Stimulated activated CD4-positive, alpha-beta T cell treated with anti-CD3 and anti-CD28 coated beads, TNF-alpha, amount 100 ng/mL, for 48 hours (primary cell): ENCODE measurements at places on chromosomes 7 and 10.

DNA sequence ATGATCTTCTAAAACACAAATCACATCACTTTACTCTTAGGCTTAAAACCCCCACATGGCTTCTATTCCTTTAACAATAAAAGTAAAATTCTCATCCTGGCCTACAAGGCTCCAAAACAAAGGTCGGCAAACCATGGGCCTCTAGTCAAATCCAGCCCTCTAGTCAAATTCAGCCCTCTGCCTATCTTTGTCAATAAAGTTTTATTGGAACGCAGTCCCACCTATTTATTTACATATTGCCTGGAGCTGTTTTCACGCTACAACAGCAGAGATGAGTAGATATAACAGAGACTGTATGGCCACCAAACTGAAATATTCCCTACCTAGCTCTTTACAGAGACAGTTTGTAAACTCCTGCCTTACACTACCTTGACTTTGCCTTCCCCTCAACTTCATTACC, 178.8 kb downstream of the PTPN20 start:
- DNase-seq, result no peak

GRCh38 chr10:6187278-6187677, 15.5 kb upstream of the PFKFB3 start:
- no peak for DNase-seq

DNA sequence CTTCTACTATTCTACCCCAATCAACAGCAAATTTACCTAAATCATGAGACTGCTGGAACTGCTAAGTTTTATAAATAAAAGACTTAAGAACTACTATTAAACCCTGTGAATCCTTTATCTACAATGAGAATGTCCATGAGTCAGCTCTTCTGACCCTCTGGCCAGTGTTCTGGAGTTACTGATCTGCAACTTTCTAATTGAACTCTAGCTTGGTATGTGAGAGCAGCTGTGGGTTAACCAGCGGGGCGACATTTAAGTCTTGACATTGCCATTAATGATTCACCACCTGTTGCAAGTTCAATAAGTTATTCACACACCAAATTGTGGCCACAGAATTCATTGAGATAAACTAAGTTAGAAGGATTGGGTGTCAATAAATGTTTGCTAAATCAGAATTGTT, 359.8 kb downstream of the PCDH15 start:
- no peak for DNase-seq

DNA sequence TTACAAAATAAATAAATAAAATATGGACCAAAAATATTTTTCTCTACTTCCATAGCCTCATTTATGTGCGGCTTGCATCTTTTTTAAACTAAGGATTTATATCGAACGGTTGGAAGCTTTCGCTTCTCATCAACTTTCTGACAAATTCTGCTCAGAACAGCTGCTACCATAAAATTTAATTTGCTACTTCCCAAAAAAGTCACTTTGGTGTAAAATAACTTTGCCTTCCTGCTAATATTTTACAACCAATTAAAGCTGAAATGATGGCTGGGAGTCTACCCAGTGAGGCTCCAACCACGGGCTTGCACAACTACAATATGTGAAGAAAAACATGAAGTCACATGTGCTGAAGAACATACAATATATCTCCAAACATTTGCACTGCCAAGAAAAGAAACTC, 253.1 kb upstream of the NEBL start:
- no peak for DNase-seq

- no peak for DNase-seq
These were observed 9.4 kb downstream of the HNRNPF start for GRCh38 chr10:43399320-43400310.

GRCh38 chr7:16918288-16918895, 36.6 kb upstream of the AGR3 start:
- DNase-seq, result no peak

DNA sequence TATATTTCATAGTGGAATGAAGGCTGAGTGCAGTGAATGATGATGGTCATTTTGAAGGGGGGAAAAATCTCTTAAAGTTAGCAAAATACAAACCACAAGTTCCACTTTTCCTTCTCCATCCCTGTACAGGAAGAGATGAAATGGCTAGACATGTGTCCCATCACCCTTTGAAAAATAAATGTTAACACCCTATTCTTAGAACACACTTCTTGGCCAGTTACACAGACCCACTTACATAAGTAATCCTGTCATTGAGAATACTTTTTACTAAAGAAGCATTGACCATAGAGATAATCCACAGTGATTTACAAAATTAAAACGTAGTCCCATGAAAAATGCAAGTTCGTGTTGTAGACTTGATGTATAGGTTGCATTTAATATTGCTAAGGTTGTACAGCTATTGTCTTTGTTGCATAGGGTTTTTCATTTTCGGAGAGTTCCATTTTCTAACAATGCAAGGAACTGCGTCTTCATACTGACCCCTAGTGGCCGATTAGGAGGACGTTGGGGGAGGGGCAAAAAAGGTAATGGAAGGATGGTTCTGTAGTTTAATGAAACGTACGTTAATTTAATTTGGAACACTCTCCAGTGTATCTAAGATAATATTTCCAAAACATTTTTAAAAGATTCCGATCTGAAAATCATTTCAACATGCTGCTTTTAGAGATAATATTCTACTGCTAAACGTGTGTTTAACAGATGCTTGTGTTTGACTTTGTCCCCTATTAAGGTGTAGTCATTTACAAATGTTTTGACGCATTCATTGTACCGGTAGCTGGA, 60.9 kb downstream of the ARMC3 start:
- DNase-seq, result peak; percentile 33

DNA sequence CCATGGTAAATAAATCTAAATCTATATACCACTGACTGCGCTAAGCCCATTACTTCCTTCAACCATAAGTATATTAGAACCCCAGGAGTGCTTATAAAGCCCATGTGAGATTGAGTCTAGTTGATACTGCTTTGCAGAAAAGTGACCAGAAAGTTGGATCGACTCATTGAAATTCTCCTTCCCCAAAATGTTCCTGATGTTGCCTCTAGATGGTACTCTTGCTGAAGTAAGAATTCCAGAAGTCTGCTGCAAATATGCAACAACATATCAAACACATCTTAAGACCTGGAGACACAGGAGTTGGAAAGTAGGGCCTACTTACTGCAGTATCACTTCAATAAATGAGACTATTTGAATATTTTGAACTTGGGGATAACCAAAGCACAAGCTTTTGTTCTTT, 550.8 kb downstream of the IPMK start:
- DNase-seq, result no peak
